Epithelial cell of proximal tubule (primary cell): ENCODE measurements at places on chromosomes 1 and 21. TPM values are rescaled to one million over a fixed set of nuclear protein-coding genes. Genes with fewer than 3 reads are reported as not detected.

DNA sequence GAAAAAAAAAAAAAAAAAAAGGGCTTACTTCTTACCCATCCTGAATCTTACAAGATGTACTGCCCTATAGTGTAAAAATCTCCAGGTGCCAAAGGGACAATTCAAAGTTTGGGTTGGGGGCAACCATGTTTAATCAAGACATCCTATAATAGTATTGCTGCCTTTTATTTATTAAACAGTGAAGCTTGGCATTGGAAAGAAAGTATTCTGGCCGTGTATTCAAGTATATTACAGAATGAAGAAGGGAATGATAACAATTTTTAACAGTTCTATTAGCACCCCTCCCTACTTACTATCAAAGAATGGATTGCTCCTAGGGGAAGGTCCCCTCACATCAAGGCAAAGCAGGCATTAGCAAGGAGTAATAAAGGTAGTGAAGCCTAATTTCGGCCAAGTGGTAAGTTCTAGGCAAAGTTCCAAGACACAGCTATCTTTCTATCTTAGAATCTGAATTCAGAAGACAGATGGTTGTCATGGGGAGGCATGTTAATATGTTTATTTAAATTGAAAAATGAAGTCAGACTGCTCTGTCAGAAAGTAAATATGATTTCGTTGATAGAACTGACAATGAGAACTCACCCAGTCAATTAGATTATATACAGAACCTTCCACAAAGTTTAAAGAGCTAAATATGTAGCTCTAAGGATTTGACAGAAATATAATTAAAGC is 24.6 kb downstream of the ST7L start:
- no peak for DNase-seq

- no peak for DNase-seq
These were observed 65.2 kb downstream of the MRPL37 start for GRCh38 chr1:54265126-54265525.

The C2CD2 gene
- total RNA-seq: 7.1 and 7.6 TPM in 2 replicates

GRCh38 chr1:111140680-111140967 is 601 bp downstream of the CEPT1 start:
- no peak for DNase-seq
